ENCODE measurements at places on chromosomes 1 and 21.
A peak's percentile ranks its signal among the peaks of the same experiment; 100 is the strongest.

GRCh38 chr21:42113926-42114409 is 42.9 kb downstream of the UMODL1 start:
- DNase-seq = no peak

DNA sequence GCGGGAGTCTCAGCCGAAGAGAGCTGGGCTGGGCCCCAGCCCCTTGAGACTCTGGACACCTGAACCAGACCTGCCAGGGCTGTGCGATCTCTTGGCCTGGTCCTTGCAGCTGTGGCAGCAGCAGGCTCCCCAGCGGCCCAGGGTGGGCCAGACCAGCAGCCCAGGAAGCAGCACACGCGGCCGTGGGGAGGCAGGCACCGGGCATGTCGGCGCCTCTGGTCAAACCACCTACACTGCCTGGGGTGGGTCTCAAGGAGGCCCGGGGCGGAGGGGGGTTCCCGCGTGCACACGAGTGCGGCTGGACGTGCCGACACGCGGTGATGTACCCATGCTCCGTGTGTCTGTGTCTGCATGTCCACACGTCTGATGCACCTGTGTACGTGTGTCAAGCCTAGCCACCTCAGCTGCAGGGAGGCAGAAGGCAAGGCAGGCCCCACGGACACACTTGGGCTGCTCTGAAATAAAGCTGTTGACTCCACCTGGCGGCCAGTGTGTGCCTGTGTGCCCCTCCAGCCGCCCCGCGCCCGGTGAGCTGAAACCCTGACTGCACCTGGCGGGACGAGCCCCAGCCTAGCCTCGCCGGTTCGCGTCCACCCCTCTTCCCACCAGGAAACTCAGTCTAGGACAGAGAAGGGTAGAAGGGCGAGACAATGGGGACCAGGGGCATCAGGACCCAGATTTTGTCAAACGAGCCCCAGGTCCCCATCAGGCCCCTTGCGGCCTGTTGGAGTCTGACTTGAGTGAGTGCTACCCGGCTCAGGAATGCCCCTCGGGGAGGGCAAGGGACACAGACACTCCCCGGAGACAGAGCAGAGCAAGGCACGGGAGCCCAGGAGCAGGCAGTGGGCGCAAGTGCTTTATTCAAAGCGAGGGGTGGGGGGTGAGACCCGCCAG is 11.6 kb downstream of the SCNN1D start:
- peak; percentile 57 for DNase-seq

GRCh38 chr1:6745073-6745472 is 40.2 kb upstream of the CAMTA1 start:
- peak; percentile 44 for DNase-seq

DNA sequence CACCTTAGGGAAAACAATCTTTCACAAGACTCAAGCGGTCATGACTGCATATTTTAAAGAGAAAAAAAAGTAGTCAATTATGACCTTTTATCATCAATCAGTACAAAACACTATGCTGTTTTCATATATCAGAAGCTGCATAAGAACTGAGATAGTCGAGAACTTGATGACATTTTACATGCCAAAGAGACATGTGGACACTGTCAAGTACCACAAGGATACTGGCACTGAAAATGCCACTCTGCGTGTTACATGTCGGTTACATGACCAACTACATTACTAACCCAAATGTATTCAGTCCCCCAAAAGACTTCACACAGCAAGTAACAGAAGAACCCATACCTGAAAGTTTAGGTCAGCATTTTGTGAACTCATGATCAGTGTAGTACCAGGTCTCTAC is 975.0 kb upstream of the ADGRL4 start:
- no peak for DNase-seq

All from stimulated activated CD4-positive, alpha-beta T cell treated with anti-CD3 and anti-CD28 coated beads, Interleukin-1b, Interleukin-23, amount 100 ng/mL, for 48 hours (primary cell).